ENCODE measurements at places on chromosomes 5 and 9.

DNA sequence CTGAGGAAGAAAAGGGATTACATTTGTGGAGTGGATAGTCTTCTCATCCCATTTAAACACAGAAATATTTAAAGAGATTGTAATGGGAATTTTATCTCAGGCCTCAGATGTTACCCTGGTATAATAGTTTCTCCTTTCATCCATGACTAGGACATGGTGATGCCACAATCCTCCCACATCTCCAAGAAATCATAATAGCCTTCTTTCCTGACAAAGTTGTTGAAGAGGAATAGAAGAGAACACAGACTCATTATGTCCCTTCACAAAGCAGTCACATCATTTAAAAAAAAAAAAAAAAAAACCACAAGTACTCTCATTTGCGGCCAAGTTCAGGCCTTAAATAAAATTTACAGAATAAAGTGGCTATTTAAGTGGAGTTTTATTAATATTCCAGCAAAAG lies 359.6 kb downstream of the DEPDC1B start:
- no peak for DNase-seq

- no peak for DNase-seq
Observed at GRCh38 chr9:115921301-115921700, 232.3 kb upstream of the PAPPA start.

- no peak for DNase-seq
Observed at GRCh38 chr5:115843444-115844130, 1.9 kb downstream of the AP3S1 start.

- DNase-seq: no peak
Observed at GRCh38 chr9:106697750-106698502, 165.0 kb upstream of the ZNF462 start.

DNA sequence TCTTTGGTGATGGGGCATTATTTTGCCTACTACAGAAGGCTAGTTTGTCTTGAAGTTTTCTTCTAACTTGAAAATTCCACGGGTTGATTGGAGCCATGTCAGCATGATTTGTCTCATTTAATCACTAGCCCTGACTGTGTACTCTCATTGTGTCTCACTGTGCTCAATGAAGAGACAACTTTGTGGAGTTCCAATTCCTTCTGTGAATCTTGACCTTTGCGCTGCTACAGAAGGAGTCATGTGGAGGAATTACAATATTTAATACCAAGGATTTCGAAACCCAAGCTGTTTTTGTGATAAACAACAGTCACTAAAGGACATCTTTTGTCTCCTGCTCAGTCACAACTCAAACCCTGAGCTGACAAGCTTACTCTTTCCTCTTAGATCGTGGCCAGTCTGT lies 98.6 kb upstream of the ACTBL2 start:
- no peak for DNase-seq

- DNase-seq: no peak
Observed at GRCh38 chr9:80649496-80649895, 1039.9 kb downstream of the TLE1 start.

DNA sequence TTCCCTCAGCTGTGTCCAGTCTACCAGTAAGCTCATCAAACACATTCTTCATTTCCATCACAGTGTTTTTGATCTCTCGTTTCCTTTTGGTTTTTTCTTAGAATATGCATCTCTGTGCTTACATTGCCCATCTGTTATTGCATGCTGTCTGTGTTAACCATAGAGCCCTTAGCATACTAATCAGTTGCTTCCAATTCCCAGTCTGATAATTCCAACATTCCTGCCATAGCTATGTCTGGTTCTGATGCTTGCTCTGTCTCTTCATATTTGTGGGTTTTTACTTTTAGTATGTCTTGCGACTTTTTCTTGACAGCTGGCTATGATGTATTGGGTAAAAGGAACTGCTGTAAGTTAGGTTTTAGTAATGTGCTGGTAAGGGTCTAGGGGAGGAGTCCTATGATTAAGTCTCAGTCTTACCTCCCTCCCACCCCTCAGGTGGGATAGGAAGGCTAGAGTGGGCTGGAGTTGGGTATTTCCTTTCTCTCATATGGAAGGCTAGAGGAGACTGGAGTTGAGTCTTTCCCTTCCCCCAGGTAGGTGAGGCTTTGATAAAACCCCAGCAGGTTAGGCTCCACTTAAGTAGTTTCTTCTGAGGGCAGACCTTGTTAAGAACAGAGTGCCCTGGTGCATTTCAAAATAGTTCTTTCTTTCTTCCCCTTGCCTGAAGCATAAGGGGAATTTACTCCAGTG lies 99.1 kb upstream of the RASGRF2 start:
- no peak for DNase-seq

DNA sequence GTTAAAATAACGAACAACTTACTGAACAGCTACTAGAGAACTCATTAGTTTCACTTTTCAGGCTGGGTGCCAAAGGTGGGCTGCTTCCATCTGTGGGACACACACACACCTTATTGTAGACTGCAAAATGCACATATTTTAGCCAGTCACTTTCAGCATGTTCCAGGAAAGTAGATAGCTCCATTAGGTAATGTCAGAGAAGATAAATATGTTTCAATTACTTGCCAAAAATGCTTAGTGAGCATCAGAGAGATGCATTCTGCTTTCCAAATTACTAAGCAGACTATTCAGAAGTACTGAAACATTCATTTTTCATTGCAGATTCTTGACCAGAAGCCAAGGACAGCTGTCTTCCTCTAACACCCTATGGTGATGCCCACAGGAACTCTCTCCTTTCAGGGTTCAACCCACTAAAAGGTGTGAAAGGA lies 56.2 kb upstream of the APC start:
- no peak for DNase-seq

- DNase-seq: no peak
Observed at GRCh38 chr9:134210908-134211810, 46.8 kb upstream of the RNU6ATAC start.

GRCh38 chr9:134134949-134135342 lies 936 bp upstream of the WDR5 start:
- no peak for DNase-seq

GRCh38 chr5:132268769-132269551 lies 11.5 kb downstream of the PDLIM4 start:
- DNase-seq: no peak

- DNase-seq: no peak
Observed at GRCh38 chr5:55222985-55223811, 3.9 kb downstream of the MCIDAS start.

DNA sequence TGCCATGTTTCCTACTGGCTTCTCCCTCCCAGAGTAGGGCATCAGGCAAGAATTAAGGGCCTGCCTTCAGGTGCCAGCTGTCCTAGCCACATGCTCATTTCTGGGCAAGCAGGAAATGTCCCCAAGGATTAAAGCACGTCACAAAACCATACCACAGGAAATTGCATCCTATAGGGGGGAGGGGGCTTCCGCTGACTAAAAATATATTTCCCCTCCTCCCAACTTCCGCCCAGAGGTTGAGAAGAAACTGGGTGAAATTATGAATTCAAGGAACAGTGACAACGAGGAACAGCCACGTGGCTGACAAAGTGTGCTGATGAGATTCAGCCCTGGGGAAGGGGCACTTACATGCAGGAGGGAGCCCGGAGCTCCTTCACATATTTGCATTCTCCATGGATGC lies 4.1 kb downstream of the HBEGF start:
- DNase-seq: no peak

- DNase-seq: no peak
Observed at GRCh38 chr5:108118813-108119514, 262.9 kb downstream of the FBXL17 start.

- no peak for DNase-seq
Observed at GRCh38 chr9:26753971-26754370, 138.6 kb downstream of the CAAP1 start.

DNA sequence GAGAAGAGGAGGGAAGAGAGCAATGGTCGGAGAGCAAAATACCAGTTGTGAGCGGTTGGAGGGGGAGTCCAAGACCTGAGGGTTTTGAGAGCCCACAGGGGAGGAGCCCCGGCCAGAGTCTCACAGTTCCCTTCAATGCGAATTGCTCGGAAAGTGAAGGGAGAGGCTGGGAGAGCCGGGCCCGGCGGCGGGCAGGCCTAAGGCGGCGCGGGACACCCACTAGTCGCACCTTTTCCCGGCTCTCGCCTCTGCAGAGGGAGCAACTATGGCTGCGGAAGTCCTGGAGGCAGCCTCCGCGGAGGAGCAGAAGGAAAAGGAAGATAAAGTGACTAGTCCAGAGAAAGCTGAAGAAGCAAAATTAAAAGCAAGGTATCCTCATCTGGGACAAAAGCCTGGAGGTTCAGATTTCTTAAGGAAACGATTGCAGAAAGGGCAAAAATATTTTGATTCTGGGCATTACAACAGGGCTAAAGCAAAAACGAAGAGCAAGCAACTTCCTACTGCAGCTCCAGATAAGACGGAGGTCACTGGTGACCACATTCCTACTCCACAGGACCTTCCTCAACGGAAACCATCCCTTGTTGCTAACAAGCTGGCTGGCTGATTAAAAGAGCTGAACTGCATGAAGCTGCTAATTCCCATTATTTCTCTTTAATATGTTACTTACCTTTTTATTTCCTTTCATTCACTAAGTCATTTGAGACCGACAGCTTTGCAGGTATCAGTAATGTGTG lies 6.5 kb upstream of the BTNL3 start:
- no peak for DNase-seq

DNA sequence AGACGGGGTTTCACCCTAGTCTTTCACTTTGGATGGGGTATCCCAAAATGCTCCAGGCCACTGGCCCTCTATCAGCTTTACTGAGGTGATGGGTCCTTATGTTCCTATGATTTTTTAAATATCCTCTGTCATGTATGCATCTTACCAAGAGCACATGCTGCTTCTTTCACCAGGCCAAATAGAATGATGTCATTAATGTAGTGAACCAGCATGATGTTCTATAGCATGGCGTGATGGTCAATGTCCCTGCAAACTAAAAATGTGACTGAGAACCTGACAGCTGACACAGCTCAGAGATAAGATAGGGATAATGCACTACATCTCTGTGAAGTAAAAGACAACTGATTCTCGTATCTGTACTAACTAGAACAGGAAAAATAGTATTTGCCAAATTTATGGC lies 103.6 kb downstream of the SLC1A3 start:
- DNase-seq: no peak

DNA sequence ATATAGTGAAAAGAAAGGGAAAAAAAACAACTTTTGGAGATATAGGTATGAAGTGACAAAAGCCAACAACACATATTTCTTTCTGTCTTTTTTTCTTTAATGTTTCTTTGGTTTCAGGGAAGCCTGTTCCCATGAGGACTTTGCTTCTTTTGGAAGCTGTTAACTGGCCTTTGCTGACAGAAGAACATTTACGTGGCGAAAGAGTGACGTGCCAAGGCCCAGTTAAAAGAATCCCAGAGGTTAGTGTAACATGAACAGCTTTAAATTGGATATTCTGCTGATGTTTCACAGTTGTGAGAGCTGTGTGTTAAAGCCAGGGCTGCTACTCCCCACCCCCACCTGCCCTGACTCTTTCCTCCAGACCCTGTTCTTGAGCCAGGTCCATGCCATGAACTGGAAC lies 275.9 kb downstream of the CRB2 start:
- DNase-seq: no peak

- DNase-seq: no peak
Observed at GRCh38 chr9:102038006-102038405, 299.6 kb upstream of the GRIN3A start.

- DNase-seq: no peak
Observed at GRCh38 chr5:73218552-73219171, 45.7 kb downstream of the TMEM174 start.
